ENCODE measurements at places on chromosomes 13 and 19.

DNA sequence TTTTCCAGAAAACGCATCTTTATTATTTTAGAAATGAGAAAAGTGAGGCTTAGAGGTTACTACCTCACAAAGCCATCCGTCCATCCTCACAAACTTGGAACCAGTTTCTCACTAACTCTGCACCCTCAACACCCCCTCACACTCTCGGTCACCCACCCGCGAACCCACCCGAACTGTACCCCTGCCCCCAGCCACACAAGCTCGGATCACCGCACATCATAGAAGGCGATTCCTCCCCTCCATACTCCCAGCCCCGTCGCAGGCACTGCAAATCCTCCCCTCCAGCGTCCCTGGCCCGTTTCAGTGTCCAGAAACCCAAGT lies 238 bp downstream of the ZNF260 start:
- no peak for DNase-seq

GRCh38 chr13:35983206-35983605 lies 148.0 kb downstream of the DCLK1 start:
- no peak for DNase-seq

GRCh38 chr19:33778089-33778791 lies 18.4 kb upstream of the KCTD15 start:
- DNase-seq = no peak

- no peak for DNase-seq
Observed at GRCh38 chr13:24887759-24888158, 123.8 kb downstream of the RNF17 start.

GRCh38 chr19:55289117-55289796 lies 5.5 kb downstream of the BRSK1 start:
- no peak for DNase-seq

- no peak for DNase-seq
Observed at GRCh38 chr13:71801165-71801760, 65.7 kb downstream of the DACH1 start.

DNA sequence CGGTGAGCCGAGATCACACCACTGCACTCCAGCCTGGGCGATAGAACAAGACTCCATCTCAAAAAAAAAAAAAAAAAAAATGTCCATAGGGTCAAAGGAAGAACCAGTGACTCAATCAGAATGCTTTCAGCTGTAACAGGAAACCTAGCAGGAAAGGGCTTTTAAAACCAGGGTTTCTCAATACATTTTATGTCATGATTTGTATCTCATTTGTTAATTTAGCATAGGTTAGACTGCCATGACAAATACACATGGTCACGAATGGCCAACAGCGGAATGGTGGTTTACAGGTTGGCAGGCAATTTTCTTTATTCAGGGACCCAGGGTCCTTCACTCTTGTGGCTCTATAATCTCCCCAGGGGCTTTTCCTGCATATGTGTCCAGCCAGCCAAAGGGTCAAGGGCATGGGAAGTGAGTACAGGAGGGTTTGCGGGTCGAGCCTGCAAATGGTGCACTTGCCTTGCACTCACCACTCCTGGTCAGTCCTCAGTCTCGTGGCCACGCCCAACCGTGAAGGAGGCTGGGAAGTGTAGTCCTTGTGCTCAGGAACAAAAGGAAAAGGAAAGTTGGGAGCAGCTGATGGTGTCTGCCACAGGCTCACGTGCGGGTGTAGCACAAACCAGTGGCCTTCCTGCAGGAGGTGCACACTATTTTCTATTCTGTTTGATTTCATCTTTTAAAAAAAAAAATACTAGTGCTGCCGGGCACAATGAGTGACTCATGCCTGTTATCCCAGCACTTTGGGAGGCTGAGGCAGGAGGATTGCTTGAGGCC lies 14.8 kb downstream of the DHX34 start:
- DNase-seq = no peak

DNA sequence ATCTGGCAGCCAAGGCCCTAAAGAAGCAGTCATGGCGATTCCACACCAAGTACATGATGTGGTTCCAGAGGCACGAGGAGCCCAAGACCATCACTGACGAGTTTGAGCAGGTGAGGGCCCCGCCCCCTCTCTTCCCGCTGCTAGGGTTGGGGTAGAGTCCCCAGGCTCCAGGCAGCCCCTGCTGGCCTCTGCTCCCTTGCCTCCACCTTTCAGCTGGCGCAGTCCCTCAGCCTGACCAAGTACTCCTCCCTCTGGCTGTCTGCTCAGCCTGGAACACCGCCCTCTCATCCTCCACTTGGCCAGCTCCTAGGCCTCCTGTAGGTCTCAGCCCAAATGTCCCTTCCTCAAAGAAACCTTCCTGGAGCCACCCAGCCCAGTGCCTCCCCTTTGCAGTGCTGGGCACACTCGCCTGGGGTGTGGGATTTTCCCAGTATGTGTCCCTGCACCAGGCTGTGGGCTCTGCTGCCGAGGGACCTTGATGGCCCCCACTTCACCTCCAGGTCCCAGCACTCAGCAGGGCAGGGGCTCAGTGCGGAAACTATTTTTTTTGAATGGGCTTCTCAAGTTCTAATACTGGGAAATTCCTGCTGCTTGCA lies 5.7 kb downstream of the LENG1 start:
- DNase-seq = no peak
